Esophagus muscularis mucosa (tissue), 4 donors: ENCODE measurements at places on chromosomes 2 and 18. TPM values are rescaled to one million over a fixed set of nuclear protein-coding genes. Genes with fewer than 3 reads are reported as not detected.

- H3K27me3 ChIP-seq, result no peaks in the 10 kb centered on the region
- no peak overlapping the region for H3K27ac ChIP-seq
- H3K36me3 ChIP-seq, result no peaks in the 10 kb centered on the region
- H3K4me1 ChIP-seq, result peaks cover 40% of the 10 kb centered on the region
These were observed 4.2 kb downstream of the RPRM start for GRCh38 chr2:153474407-153474806.

GRCh38 chr18:11672846-11673454, 16.1 kb upstream of the GNAL start:
- no peaks in the 10 kb centered on the region for H3K27me3 ChIP-seq
- H3K4me3 ChIP-seq, result no peak overlapping the region
- no peak overlapping the region for H3K27ac ChIP-seq
- DNase-seq, result peak; percentile 90
- H3K4me1 ChIP-seq, result no peaks in the 10 kb centered on the region

DNA sequence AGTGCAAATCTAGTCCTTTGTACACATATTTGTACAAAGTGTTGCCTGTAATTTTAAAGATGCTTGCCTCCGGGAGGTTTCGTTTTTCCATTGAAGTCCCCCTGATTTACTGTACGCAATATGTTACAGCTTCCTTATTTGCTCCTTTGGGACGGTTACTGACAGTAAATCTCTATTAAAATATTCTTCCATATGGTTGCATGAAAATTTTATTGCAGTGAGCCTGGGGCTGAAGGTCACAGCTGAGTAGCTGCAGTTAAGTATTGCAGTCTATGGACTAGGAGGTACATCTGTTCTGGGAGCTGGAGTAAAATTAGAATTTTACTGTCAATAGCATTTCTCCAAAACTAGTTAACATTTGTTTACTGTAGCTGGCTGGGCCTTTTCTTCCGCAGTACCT, 119.2 kb downstream of the ETAA1 start:
- H3K4me1 ChIP-seq, result peaks cover 8% of the 10 kb centered on the region
- no peak overlapping the region for H3K4me3 ChIP-seq
- H3K27me3 ChIP-seq, result no peaks in the 10 kb centered on the region
- H3K27ac ChIP-seq, result no peak overlapping the region
- no peaks in the 10 kb centered on the region for H3K36me3 ChIP-seq

DNA sequence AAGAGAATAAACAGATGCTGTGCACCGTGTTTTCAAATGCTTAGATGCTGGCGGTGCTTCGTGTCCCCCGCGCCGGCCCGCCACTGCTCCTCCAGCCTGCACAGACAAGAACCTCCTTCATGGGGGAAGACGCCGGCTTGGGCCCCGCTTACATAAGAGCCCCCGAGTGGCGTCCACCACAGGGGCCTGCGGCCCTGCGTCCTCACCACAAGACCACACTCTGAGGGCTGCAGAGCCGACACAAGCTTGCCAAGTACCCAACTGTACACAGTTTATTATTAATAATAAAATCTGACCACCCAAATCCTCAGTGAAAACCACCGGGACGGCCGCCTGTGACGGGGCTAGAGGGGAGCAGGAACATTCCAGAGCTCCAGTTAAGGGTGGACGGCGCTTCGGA, 232.2 kb downstream of the HDAC4 start:
- no peaks in the 10 kb centered on the region for H3K27me3 ChIP-seq
- no peak overlapping the region for H3K27ac ChIP-seq
- peaks cover 45% of the 10 kb centered on the region for H3K36me3 ChIP-seq

- H3K4me3 ChIP-seq, result no peak overlapping the region
- H3K36me3 ChIP-seq, result no peaks in the 10 kb centered on the region
- H3K27ac ChIP-seq, result no peak overlapping the region
- no peaks in the 10 kb centered on the region for H3K4me1 ChIP-seq
- peak; percentile 64 for DNase-seq
These were observed 292.7 kb downstream of the BCL11A start for GRCh38 chr2:60260639-60261296.

GRCh38 chr2:46076251-46076650, 221.0 kb upstream of the EPAS1 start:
- peak overlapping the region; percentile 26 for H3K27ac ChIP-seq
- H3K4me1 ChIP-seq, result peaks cover 17% of the 10 kb centered on the region
- H3K27me3 ChIP-seq, result no peaks in the 10 kb centered on the region
- H3K36me3 ChIP-seq, result no peaks in the 10 kb centered on the region
- no peak overlapping the region for H3K4me3 ChIP-seq

DNA sequence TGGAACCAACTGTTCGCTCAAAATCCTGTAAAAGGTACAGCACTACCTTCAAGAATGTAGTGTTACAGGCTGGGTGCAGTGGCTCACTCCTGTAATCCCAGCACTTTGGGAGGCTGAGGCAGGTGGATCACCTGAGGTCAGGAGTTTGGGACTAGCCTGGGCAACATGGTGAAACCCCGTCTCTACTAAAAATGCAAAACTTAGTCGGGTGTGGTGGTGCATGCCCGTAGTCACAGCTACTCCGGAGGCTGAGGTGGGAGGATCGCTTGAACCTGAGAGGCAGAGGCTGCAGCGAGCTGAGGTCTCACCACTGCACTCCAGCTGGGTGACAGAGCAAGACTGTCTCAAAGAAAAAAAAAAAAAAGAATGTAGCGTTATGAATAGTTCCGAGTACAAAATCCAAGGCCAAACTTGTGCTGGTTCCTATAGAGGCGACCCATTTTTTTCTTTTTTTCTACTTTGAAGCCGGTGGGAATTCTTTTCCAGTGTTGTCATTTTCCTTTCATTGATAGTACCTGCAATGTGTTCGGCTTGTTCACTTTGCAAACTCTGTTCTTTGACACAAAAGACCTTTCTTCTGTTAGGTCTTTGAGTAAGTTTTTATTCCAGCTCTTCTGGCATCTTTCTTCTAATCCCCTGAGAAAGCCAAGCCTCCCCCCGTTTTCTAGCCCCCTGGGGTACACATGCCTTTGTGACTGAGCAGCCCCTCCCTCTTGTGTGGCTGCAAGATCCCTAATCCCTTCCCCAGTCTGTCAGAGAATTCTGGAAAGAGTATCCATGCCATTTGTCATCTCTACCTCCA, 25.1 kb downstream of the INPP5D start:
- H3K27me3 ChIP-seq, result peaks cover 9% of the 10 kb centered on the region
- peaks cover 32% of the 10 kb centered on the region for H3K4me1 ChIP-seq
- no peak for DNase-seq
- peak overlapping the region; percentile 64 for H3K27ac ChIP-seq
- no peak overlapping the region for H3K4me3 ChIP-seq

GRCh38 chr2:233602076-233602475, 15.4 kb upstream of the UGT1A8 start:
- no peaks in the 10 kb centered on the region for H3K27me3 ChIP-seq
- H3K4me1 ChIP-seq, result no peaks in the 10 kb centered on the region
- no peak overlapping the region for H3K4me3 ChIP-seq
- H3K36me3 ChIP-seq, result no peaks in the 10 kb centered on the region
- no peak for DNase-seq

GRCh38 chr2:240823449-240824336, 3.7 kb upstream of the KIF1A start:
- H3K4me3 ChIP-seq, result no peak overlapping the region
- H3K4me1 ChIP-seq, result peaks cover 17% of the 10 kb centered on the region
- no peak for DNase-seq
- H3K36me3 ChIP-seq, result no peaks in the 10 kb centered on the region
- peaks cover 100% of the 10 kb centered on the region for H3K27me3 ChIP-seq

DNA sequence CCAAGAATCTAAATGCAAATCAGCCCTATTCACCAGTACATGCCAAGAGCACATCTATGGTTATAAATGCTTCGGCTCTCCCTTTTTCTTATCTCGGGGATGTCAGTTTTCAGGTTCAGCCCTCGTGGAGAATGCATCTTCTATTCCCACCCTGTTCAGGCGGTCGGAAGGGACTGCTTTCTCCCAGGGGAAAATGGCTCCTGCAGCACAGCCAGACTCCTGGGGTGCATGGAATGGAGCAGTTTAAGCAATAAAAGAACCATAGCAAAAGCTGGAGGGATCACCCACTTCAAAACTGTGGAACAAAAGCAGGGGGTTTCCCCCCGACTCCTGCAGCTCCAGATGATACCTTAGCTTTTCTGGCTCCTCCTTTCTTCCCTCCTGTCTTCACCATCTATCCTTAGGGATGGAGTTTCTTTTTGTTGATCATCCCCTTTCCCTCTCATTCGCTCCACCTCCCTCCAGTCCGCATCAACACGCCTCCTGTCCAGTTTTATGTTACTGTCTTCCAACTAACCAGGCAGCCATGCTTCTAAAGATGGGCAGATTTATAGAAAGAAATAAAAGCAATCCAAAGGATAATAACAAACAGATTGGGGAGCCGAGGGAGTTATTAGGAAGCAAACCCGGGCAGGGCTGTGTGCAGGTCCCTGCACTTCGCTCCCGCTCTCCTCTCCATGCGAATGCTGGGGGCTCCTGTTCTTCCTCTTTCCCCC, 356.2 kb upstream of the SMIM21 start:
- DNase-seq, result no peak
- no peak overlapping the region for H3K27ac ChIP-seq
- H3K4me3 ChIP-seq, result no peak overlapping the region
- H3K27me3 ChIP-seq, result peaks cover 12% of the 10 kb centered on the region

DNA sequence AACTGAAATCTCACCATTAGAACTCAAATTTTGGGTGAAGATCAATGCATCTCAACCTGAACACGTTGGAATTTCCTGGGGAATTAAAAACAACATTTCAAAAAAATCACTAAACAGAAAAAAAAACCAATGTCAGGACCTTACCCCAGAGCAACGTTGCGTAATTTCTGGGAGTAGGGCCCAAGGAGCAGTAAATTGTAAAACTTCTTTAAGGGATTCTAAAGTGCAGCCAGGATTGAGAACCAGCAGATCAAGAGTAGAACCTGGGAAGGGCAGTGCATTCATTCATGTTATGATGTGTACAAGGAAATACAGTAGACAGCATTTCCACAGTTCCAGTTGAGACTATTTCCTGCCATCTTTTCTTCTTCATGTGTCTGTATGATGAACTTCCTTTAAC, 56.9 kb downstream of the RHBDD1 start:
- DNase-seq, result no peak
- no peaks in the 10 kb centered on the region for H3K27me3 ChIP-seq
- no peaks in the 10 kb centered on the region for H3K36me3 ChIP-seq
- no peak overlapping the region for H3K27ac ChIP-seq
- H3K4me1 ChIP-seq, result peaks cover 19% of the 10 kb centered on the region
- no peak overlapping the region for H3K4me3 ChIP-seq

- DNase-seq, result no peak
- H3K27me3 ChIP-seq, result no peaks in the 10 kb centered on the region
- H3K4me1 ChIP-seq, result peaks cover 46% of the 10 kb centered on the region
- H3K36me3 ChIP-seq, result no peaks in the 10 kb centered on the region
- peak overlapping the region; percentile 61 for H3K27ac ChIP-seq
These were observed 34.2 kb downstream of the CERS6 start for GRCh38 chr2:168490015-168490874.

DNA sequence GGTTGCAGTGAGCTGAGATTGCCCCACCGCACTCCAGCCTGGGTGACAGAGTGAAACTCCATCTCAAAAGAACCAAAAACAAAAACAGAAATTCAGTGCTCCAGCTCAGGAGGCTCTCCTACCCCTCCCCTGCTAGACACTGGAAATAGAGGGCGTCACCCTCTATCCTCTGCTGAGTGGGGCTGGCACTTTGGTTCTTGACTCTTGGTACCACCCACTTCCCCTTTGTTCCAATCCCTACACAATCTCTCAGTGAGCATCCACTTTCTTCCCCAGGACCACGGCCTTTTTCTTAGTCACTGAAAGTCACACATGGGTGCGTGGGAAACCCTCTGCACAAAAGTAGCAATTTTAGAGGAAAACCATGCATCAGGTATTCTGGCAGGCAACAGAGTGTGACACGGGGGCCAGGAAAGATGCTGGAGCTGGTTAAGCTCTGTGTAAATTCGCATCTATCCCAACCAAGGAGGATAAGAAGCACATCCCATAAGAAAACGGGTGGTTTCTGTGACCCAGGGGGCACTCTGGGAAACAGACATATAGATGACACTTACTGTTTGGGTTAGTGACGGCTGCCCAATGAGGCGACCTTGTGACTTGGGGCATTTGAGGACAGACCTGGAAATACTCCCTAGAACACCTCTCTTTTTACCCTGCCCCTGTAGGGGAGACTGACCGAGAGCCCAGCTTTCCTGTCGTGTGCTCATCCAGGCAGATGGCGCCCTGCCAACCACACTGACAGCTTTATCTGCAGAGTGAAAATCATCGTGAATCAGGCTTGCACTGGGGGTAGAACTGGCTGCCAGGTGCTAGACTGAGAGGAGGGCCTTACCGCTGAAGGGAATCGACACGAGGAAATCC, 7.7 kb downstream of the HJURP start:
- H3K4me1 ChIP-seq, result no peaks in the 10 kb centered on the region
- H3K27ac ChIP-seq, result no peak overlapping the region
- H3K27me3 ChIP-seq, result peaks cover 34% of the 10 kb centered on the region
- no peaks in the 10 kb centered on the region for H3K36me3 ChIP-seq
- H3K4me3 ChIP-seq, result no peak overlapping the region

- DNase-seq, result no peak
- H3K4me1 ChIP-seq, result no peaks in the 10 kb centered on the region
- H3K27ac ChIP-seq, result no peak overlapping the region
- no peaks in the 10 kb centered on the region for H3K27me3 ChIP-seq
These were observed 429.2 kb downstream of the TNS1 start for GRCh38 chr2:217573571-217573970.

DNA sequence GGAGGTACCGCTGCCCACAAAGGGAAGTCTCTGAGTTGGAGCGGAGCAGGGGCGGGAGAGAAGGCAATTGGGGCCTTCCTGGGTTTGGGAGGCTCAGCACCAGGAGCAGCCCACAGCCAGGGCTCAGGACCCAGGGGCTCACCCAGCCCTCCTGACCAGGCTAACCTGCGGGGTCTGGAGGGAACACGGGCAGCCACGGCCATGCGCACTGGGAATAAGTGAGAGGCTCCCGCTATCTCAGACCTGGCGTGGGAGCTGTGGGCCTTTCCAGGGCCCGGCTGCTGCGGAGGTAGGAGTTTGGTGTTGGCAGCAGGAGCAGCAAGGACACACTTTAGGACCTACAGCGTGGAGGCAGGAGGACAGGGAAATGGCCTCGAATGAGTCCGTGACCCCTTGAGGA, 69.0 kb downstream of the RRM2 start:
- H3K36me3 ChIP-seq, result no peaks in the 10 kb centered on the region
- no peak overlapping the region for H3K4me3 ChIP-seq
- H3K27ac ChIP-seq, result no peak overlapping the region
- H3K27me3 ChIP-seq, result no peaks in the 10 kb centered on the region

DNA sequence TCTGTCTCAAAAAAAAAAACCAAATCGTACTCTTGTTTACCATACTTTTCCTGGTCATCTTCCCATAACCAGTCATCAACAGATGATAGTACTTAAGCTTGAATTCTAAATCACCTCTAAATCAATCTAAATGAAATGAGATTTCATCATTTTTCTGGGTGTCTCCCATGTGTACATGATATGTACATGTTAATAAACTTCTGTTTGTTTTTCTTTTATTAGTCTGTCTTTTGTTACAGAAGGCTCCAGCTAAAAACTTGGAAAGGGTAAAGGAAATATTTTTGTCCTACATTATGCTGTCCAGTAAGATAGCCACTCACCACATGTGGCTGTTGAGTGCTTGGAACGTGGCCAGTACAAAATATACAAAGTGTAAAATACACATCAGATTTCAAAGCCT, 78.7 kb upstream of the MSH6 start:
- H3K4me1 ChIP-seq, result no peaks in the 10 kb centered on the region
- H3K27ac ChIP-seq, result no peak overlapping the region
- no peak for DNase-seq
- H3K4me3 ChIP-seq, result no peak overlapping the region
- H3K36me3 ChIP-seq, result no peaks in the 10 kb centered on the region

RAX gene
- total RNA-seq, result not detected

LPIN1 gene
- total RNA-seq, result 77.0 TPM

GRHL1 gene
- 2.9 TPM for total RNA-seq

GCG gene
- total RNA-seq, result not detected

COL3A1 gene
- total RNA-seq, result 182 TPM

STAT1 gene
- 50.5 TPM for total RNA-seq
